ENCODE measurements at places on chromosomes 16 and 17.

DNA sequence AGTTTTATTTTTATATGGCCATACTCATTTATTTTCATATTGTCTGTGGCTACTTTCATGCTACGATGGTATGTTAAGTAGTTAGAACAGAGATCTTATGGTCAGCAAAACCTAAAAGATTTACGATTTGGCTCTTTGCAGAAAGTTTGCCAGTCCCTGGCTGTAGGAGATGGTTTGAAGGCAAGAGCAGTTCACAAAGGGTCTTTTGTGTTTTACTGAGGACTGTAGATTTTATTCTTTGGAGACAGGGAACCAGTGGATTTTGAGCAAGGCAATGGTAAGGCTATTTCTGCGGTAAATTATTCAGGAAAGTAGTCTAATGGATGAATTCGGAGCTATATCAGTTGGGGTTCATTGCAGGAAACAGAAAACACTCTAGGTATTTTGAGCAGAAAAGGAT, 90.7 kb downstream of the WWP2 start:
- DNase-seq, result no peak

GRCh38 chr16:23290189-23291062, 11.7 kb upstream of the SCNN1B start:
- DNase-seq, result no peak

- DNase-seq, result no peak
These were observed at the start of gene TLCD1 for GRCh38 chr17:28726226-28726626. TSS of gene TLCD1 (minus strand) at chr17:28726233. CDS start at chr17:28726097, 136 bp downstream.

DNA sequence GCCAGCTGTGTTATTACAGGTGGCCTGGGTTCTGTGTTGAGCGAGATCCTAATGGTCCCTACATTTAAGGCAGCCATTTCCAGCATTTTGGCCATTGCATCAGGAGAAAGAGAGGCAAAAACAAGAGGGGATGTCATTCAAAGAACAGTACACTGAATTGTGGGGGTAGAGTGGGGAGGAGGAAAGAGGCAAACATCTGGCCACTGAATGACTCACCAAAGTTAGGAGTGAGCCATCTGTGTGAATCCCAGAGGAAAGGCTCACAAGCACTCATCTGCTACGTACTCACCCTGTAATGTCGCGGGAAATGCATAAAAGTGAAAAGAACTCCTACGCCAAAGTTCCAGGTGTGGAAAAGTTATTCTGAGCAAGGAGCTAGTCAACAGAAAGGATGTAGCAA, 16.7 kb downstream of the KRABD2 start:
- DNase-seq, result no peak

DNA sequence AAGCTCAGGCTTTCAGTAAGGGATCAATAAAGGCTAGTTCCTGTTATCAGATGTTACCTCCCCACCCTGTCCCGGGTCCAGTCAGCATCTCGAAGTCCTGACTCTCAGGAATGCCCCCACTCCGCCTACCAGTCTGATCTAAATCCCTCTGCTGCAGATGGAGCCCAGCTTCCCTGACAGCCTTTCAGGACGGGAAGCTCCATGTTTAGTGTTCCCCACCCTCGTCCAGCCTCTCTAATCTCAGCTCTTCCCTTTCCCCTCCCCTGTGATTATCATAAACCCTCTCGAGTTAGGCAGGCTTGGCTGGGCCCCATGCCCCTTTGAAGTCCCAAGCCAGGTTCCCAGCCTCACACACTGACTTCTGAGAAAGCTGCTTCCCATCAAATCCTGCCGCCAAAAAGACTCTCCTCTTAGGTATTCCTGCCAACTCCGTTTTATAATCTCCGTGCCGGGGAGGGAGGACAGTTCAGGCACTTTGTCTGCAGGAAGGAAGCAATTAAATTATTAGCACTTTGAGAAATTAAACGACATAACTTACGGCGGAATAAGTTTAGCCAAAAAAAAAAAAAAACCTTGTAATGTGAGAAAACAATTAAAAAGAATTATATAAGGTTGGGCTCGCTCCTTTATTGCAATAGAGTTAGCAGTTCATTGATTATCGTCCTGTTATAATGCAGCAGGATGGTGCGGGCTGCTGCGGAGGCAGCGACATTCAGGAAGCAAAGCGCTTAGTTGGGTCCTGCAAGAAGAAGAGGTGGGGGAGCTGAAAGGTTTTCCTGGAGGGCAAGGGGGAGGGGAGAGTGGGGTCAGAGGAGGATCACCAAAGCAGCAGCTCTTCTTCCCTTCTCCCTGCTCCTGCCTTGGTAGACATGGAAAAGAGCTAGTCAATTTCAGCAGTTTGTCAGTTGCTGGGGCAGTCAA, 16.8 kb upstream of the ETV4 start:
- no peak for DNase-seq

DNA sequence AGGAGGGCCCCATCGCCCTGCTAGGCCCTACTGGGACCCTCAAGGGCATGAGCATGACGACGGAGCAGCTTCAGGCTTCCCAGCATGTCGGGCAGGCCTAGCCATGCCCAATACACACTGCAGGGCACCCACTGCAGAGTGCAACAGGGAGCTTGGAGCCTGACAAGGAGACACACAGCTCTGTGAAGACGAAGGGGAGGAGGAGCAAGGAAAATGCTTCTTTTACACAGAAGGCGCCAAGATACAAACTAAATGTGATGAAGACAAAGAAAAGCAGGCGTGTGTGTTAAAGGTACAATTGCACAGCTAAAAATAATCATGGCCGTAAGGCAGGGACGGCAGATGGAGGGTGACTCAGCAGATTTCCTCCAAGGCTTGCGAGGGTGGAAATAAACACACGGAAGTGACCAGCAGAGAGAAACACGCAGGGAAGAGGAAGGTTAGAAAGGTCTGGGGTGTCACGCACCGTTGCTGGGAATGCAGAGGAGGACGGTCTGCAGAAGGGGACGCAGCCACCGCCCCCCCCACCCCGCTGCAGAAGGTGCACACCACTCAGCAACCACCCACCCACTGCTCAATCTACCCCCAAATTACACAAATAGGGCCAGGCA, 108.5 kb downstream of the ZNF778 start:
- DNase-seq, result no peak

DNA sequence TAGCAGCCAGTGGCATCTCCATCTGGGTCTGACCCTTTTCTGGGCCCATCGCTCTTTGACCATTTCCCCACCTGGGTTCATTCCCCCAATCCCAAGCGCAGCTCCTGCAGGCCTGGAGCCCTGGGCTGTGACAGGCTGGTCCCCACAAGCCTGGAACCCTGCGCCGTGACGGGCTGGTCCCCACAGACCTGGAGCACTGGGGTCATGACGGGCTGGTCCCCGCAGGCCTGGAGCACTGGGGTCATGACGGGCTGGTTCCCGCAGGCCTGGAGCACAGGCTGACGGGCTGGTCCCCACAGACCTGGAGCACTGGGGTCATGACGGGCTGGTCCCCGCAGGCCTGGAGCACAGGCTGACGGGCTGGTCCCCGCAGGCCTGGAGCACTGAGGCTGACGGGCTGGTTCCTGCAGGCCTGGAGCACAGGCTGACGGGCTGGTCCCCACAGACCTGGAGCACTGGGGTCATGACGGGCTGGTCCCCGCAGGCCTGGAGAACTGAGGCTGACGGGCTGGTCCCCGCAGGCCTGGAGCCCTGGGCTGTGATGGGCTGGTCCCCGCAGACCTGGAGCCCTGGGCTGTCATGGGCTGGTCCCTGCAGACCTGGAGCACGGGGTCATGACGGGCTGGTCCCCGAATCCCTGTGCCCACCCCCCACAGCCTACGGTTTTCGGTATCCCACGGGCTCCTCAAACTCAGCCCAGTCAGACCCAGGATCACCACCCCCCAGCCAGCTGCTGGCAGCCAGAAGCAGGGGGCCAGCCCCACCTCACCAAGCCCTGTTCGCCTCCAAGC, 16.6 kb downstream of the TMC6 start:
- DNase-seq, result no peak

GRCh38 chr17:21228111-21228510, 14.2 kb upstream of the TMEM11 start:
- no peak for DNase-seq

DNA sequence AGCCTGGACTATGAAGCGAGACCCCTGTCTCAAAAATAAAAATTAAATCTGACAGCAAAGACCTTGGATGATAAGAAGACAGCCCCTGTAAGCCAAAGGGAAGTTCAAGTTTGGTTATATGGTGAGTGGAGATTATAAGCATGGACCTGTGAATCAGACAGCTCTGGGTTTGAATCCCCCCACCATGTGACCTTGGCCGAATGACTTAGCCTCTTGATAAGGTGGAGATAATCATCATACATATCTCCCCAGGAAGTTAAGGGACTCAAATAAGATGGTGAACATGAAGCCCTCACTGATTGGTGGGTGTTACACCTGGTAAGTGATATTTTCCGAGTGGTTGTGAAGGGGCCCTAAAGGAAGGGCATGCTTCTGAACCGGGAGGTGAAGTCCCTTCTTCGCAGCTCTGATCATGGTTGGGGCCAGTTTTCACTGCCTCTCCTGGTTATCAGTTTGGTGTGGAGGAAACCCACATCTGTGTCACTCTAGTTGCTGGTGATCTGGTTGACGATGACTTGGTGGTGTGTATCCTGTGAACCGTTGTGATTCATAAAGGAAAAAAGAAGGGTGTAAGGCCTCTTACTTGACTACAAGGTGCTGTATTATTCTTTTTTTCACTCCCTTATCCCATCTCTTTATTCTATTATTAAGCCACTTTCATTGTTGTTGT, 61.7 kb upstream of the CLEC18A start:
- no peak for DNase-seq

- no peak for DNase-seq
These were observed 135.1 kb downstream of the MRM1 start for GRCh38 chr17:36736201-36737156.

DNA sequence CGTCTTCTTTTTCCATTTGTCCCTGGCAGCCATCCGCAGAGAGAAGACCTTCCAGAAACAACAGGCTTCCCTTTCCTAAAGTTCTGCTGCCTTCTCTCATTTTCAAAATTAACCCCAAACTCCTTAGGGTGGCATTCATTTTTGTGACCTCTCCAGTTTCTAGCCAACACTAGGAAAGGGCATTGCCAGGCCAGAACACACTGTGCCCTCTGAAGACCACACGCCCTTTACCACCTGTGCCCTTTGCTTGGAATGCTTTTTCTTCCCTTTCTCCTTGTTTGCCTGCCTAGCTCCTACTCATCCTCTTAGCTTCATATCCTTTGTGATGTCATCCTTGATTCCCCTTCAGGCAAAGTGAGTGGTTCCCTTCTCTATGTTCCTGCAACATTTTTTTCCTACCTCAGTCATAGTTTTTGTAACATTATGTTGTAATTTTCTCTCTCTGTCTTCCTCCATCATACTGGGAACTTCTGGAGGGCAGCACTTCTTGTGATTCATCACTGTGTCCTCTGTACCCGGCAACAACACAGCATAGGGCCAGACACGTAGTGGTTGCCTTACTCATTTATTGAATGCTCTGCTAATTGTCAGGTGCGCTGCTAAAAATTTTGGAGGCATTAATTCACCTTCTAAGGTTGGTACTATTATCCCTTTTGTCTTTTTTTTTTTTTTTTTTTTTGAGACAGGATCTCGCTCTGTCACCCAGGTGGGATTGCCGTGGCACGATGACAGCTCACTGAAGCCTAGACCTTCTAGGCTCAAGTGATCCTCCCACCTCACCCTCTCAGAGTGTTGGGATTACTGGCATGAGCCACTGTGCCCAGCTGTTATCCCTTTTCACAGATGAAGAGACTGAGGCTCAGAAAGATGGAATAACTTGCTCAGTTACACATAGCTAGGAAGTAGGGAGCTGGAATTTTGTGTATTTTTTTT, 1.0 kb downstream of the KAT8 start:
- no peak for DNase-seq

- DNase-seq, result no peak
These were observed 317 bp downstream of the TEFM start for GRCh38 chr17:30905742-30906100.

DNA sequence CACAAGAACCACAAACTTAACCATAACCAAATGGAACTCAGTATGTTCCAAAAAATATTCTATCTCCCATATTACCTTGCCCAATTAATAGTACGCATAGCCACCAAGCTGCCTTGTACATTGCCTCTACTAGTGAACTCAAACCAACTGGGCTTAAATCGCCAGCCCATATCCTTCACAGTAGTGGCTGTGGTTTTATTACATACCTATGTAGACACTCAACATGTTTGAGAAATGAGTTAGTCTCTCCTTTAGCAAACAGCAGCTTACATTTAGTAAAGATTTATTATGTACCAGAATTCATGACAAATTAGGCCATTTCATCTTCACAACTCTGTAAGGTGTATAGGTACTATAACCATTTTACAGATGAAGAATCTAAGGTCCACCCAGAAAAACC, 41.4 kb downstream of the GRB2 start:
- DNase-seq, result no peak

DNA sequence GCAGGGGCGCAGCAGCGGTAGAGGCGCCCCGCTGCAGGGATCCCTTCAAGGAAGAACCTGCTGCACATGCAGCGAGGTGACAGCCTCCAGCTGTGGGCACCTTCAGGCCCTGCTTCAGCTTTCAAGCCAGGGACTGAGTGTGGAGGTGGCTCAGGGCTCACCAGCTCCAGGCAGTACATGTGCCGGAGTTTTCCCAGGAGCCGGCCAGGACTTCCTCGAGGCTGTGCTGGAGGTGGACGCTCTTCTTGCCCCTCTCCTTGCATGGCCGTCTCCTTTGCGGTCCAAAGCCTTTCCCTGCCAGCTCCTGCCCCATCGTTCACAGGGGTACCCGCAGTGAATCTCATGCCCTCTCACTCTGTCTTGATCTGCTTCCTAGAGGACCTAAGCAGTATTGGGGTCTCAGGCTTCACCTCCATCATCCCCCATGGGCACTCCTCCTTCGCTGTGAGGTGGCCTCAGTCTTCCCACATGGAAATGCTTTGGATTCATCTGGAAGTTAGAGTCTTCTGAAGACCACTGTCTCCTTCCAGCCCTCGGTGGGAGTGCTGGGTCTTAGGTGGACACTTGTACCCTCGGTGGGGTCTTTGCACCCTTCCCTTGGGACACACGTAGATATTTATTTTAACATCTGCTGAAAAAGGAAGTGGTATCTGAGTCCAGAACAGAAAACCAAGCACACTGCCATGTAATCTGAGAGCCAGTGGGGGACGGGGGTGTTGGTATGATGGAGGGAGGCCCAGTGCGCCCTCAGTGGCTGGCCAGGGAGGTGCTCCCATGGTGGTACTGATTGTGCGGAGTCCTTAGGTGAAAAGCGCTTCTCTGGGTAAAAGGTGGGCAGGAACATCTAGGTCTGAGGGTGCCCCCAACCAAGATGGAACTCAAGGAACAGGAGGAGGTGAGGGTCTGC, 7.0 kb downstream of the XYLT2 start:
- DNase-seq, result no peak

GRCh38 chr17:47729476-47729875, 3.6 kb upstream of the TBX21 start:
- no peak for DNase-seq

DNA sequence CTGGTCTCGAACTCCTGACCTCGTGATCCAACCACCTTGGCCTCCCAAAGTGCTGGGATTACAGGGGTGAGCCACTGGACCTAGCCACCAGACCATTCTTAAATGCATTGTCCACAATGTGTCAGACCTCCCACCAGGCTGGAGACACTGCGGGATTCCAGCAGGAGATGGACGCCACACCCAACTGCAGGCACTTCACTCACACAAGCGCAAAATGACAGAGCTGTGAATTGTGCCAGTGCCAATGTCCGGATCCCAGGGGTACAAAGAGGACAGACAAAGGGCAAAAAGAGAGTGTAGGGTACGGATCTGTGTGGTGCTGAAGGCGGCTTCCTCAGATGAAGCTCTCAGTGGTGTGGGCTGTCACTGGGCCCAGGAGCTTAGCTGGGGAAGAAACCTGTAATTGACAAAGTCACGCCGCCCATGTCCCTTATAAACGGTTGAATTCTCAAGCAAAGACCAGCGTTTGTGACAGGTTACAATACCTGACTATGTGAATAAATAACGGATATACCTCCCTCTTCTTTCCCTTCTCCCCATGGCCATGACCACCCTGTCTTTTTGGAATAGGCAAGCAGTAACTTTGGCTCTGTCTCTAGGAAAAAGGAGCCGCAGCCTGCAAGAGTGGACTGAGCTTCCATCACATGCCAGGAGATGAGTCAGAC, 40.0 kb downstream of the HS3ST3A1 start:
- no peak for DNase-seq

All from esophagus squamous epithelium (tissue), 5 donors.